ENCODE measurements at places on chromosomes 5 and 9.

DNA sequence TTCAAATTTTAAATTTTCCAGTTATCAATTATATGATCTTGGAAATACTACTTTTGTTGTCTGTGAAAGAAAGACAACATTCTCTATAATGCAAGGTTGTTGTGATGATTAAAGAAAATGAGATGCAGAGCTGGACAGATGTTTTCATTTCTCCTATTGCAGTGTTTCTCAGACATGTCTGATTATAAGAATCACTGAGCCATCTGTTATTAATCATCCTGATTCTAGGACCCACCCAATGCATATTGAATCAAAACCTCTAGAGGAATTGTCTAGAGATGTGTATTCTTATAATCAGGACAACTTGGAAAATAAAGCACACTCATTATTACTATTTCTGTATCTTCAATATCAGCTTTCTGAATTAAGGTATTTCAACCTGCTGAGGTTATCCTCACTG, 121.1 kb upstream of the ASTN2 start:
- DNase-seq: no peak

- no peak for DNase-seq
Observed at GRCh38 chr5:123787635-123788034, 275.7 kb downstream of the CSNK1G3 start.

- no peak for DNase-seq
Observed at GRCh38 chr9:88988796-88989641, 2.2 kb upstream of the S1PR3 start.

- DNase-seq: no peak
Observed at GRCh38 chr5:145787507-145787906, 47.6 kb downstream of the PRELID2 start.

DNA sequence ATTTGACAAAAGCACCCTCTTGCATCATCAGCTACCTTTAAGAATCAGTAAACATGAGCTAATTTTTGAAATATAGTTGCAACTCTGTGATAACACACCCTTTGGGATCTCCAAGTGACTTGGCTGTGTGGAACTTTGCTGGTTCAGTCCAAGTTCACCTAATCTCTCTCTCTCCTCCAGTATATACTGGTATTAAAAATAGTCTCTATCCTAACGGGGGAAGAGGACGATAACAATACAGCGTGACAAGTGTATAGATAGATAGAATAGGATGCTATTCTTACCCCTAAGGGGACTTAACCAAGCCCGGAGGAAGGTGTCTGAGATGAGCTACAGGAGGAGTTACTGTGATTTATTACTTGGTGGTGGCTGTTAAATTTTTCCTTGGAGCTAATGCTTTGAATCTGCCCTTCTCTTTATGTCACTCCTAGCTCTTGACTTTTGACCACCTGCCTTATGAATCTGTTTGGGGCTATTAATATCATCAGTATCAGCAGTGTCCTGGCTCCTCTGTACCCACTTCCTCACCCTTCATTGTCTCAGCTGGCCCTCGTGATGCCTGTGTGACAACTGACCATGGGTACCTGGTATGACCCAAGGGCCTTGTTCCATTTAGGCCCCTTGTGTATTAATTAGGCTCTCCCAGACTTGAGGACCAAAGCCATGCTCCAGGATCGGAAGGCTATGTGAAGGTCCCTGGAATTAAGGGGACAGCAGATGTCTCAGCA, 223.9 kb downstream of the SREK1 start:
- no peak for DNase-seq

- no peak for DNase-seq
Observed at GRCh38 chr9:71858812-71859211, 52.2 kb downstream of the ABHD17B start.

GRCh38 chr5:173108914-173109313, 35.4 kb upstream of the BNIP1 start:
- DNase-seq: no peak

- no peak for DNase-seq
Observed at GRCh38 chr5:151620461-151620840, 29.3 kb upstream of the FAT2 start.

All from CD4-positive, alpha-beta T cell treated with Interferon gamma for 1 hour (primary cell).